ENCODE measurements at places on chromosomes 13 and 19.

DNA sequence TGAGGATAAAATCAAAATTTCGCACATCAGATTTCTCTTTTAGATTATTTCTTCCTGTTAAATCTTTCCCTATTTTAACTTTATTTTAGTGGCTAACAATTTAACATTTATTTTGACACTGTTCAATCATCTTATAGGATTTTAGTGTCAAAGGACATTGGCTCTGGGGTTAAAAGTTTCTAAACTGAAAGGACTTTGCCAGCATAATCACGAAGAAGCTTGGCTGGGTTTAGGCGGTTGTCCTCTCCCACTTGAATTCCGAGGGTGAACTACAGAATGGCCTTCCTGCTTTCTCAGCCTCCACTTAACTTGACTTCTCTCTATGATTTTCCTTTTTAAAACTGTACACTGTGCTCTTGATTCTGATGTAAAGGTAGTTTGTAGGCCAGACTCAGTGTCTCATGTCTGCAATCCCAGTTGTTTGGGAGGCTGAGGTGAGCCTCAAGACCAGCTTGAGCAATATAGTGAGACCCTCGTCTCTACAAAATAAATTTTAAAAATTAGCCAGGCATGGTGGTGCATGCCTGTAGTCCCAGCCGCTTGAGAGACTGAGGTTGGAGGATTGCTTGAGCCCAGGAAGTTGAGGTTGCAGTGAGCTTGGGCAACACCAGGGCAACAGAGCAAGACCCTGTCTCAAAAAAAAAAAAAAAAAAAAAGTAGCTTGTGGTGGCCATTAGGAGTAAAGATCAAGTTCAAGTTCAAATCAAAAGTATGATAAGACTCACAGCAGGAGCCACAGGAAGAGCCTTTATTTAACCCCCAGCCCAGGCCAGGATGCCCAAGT is 54.8 kb upstream of the KATNAL1 start:
- DNase-seq = no peak

- no peak for DNase-seq
These were observed 14.3 kb downstream of the ZBTB7A start for GRCh38 chr19:4052114-4052992.

- no peak for DNase-seq
These were observed 718.8 kb upstream of the SGCG start for GRCh38 chr13:22461854-22462490.

GRCh38 chr19:56141417-56141993 is 418 bp downstream of the ZNF444 start:
- DNase-seq = no peak

GRCh38 chr19:8335343-8336071 is 7.6 kb downstream of the KANK3 start:
- no peak for DNase-seq

GRCh38 chr19:18507727-18508440 is 14.0 kb downstream of the ELL start:
- DNase-seq = no peak

DNA sequence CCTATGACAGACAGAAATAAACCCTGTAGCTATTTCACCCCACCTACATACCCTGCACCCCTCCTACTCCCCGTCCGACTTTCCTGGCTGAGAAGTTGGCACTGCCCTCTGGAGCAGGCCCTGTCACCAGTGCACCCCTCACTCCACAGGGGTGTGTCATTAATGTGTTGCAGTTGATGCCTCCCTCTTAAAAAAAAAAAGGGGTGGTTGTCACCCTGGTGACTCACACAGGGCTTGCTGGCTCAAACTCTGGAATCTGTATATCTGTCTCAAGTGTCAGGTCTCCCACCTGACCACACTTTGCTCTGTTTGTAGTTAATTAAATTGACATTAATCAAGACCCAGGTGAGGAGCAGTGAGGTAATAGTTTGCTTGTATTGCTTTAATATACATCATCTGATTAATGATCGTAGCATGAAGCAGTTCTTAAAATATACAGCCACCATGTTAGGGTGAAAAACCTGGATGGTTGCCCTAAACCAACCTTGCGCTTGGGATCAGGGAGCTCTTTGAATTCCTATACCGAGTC is 2.0 kb upstream of the GATAD2A start:
- no peak for DNase-seq

GRCh38 chr13:30108913-30109237 is 198.5 kb downstream of the KATNAL1 start:
- no peak for DNase-seq

DNA sequence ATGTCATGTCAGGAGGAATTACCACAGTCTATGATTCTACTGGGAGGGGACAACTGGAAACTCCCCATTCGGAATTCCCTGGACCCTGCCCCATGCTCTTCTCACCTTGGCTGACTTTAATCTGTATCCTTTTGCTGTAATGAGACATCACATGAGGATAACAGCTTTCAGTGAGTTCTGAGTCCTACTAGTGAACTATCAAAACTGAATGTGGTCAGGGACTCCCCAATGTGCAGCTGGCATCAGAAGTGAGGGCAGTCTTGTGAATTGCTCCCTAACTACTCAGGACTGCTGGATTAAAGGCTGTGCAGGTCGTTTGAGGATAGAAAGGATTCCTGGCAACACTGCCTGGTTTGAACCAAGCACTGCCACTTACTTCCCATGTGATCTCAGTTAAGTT is 15.2 kb downstream of the SIGLEC7 start:
- no peak for DNase-seq

GRCh38 chr19:20164456-20164855 is 2.6 kb upstream of the ZNF486 start:
- DNase-seq = no peak

GRCh38 chr19:55700813-55701212 is 25.8 kb downstream of the EPN1 start:
- DNase-seq = no peak

Measured in C1 segment of cervical spinal cord (tissue), 14 donors.